Liver (tissue), 10 donors: ENCODE measurements at places on chromosomes 4 and X. TPM values are rescaled to one million over a fixed set of nuclear protein-coding genes. Genes with fewer than 3 reads are reported as not detected.
A peak's percentile ranks its signal among the peaks of the same experiment; 100 is the strongest.

DNA sequence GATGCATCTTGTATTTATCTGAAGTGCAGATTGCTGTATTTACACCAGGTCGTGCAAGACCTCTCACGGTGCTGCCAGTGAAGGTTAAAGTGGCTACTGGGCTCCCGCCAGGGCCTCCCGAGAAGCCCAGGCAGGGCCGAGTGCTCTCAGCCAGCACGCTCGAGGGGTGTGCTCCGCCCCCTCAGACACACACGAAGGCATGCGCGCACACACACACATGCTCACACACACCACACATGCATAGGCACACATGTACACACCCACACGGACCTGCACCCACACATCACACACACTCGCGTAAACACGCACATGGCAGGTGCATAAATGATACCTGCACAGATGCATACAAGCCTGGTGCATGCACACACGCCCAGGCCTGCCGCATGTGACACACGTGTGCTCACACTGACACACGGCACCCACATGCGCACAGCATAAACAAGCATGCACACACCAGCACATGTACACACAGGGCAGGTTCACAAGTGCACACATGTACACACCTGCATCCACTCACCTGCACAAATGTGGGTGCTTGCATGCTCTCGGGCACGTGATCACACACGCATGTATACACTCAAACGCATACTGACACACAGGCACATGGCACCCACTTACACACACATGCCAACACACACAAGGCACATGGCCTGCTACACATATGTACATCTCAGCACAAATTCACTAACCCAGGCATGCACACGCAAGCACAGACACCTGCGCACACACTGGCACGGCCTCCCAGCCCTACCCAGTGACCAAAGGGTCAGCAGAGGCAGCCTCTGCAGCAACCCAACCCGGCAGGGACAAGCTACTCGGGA, 71.6 kb downstream of the FAM53A start:
- DNase-seq, result no peak

- DNase-seq, result no peak
Observed at GRCh38 chrX:66634272-66634671, 4.6 kb downstream of the EDA2R start.

The CITED1 gene
- total RNA-seq, result not detected

DNA sequence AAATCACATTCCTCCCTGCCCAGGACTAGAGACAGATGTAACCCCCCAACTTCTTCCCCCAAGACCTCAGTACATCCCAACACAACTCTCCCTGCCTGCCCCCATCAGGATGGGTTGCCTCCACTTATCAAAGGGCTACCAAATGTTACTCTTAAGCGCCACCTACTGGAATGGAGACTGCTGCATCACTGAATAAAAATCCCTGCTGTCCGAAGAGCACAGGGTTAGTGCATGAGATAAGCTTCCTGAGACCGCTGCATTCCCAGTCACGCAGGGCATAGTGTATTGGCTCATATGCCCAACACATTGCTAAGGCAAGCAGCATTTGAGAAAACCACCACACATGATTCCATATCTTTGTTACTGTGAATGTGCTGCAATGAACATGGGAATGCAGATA, 544.5 kb downstream of the PPP4R3C start:
- DNase-seq, result no peak

DNA sequence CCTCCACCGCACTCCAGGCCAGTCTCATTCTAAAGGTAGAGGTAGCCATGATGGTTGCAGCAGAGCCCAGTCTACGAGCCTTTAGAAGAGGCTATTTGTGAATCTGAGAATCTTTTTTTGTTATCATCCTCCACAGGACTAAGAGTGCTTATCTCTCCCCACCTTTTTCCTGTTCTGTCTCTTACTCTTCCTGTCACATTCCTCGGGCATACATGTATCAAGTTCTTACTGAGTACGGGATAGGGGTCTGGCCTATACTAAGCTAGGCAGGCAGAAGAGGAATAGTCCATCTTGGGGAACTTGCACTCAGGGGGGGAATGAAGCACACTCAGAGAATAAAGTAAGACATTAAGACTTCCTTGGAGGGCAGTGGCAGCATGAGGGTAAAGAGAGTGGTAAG, 25.7 kb downstream of the LAS1L start:
- DNase-seq, result no peak

GRCh38 chrX:47611489-47611888, 8.2 kb downstream of the SYN1 start:
- DNase-seq, result no peak

The NSUN7 gene
- 4.5 TPM for total RNA-seq

The PHEX gene
- 0.08 TPM for total RNA-seq

GRCh38 chr4:183610033-183610432, 49.0 kb downstream of the RWDD4 start:
- no peak for DNase-seq

DNA sequence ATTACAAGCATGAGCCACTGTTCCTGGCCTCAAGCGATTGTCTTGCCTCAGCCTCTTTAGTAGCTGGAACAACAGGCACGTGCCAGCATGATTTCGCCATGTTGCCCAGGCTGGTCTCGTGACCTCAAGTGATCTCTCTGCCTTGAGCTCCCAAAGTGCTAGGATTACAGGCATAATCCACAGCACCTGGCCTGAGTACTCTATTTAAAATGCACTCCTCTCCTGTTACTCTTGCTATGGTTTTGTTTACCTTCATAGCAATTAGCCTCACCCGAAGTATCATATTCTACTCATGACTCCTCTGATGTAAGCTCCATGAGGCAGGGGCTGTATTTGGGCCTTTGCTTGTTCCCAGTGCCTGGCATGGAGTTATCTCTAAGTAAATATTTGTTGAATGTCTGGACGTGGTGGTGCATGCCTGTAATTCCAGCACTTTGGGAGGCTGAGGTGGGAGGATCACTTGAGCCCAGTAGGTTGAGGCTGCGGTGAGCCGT, 92.5 kb upstream of the SLC34A2 start:
- no peak for DNase-seq

GRCh38 chr4:110516106-110516922, 40.4 kb downstream of the ENPEP start:
- peak; percentile 74 for DNase-seq

GRCh38 chrX:9577555-9577954, 112.7 kb downstream of the TBL1X start:
- no peak for DNase-seq

- DNase-seq, result no peak
Observed at GRCh38 chr4:4572821-4573220, 31.0 kb upstream of the STX18 start.

- DNase-seq, result no peak
Observed at GRCh38 chr4:158422546-158422945, 99.1 kb upstream of the RXFP1 start.

DNA sequence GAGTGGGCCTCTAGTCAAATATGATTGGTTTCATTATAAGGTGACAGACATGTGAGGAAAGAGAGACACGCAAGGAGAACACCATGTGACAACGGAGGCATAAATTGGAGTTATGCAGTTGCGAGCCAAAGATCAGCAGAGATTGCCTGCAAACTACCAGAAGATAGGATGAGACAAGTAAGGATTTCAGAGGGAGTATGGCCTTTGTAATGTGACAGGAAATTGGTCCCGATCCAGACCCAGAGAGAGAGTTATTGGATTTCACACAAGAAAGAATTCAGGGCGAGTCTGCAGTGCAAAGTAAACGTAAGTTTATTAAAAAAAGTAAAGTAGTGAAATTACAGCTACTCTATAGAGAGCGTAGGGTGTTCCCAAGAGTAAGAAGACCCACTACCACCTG, 35.7 kb upstream of the NDST4 start:
- no peak for DNase-seq

DNA sequence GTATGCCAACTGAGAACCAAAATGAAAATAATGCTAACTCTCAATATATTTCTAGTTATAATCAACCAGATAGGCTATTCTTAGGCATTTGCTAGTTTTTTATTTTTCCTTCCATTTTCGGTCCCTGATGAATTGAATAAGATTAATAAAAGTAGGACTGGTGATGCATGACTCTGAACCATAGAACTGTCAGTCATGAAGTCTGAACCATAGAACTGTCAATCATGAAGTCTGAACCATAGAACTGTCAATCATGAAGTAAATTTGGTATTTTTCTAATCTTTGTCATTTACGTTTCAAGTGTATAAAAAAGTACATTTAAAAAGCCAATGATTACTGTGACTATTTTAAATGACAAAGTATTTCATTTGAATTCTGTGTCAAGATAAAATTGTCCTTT, 460.2 kb upstream of the NDST3 start:
- DNase-seq, result no peak

GRCh38 chr4:4200624-4201023, 26.1 kb downstream of the OTOP1 start:
- DNase-seq, result no peak

The GRPR gene
- total RNA-seq, result not detected

GRCh38 chr4:147533331-147533730, 52.4 kb downstream of the EDNRA start:
- DNase-seq, result no peak

The TMSB15C gene
- total RNA-seq, result 0.17 TPM

DNA sequence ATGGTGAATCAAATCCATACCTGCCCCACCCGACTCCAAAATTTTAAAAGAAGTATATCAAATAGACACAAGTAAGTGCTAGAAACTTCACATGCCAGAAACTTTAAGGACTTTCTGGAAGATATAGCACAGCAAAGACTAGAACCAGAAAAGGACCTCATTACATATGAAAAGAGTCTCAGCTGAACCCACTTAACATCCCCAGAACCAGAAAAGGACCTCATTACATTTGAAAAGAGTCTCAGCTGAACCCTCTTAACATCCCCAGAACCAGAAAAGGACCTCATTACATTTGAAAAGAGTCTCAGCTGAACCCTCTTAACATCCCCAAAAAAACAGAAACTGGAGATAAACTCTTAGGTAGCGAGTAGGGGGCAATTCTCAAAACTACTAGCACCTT, 32.3 kb downstream of the STPG2 start:
- no peak for DNase-seq

The HTN3 gene
- not detected for total RNA-seq

- DNase-seq, result no peak
Observed at GRCh38 chrX:112577146-112577545, 102.6 kb downstream of the LHFPL1 start.
